SJCRH30 (cell line): ENCODE measurements at places on chromosomes 3 and 15. TPM values are rescaled to one million over a fixed set of nuclear protein-coding genes. Genes with fewer than 3 reads are reported as not detected.

GRCh38 chr3:143132246-143132980 lies 12.8 kb downstream of the CHST2 start:
- no peak for DNase-seq

- DNase-seq: no peak
Observed at GRCh38 chr15:51098331-51098619, 3.6 kb upstream of the TNFAIP8L3 start.

SOX14 gene
- not detected in 2 replicates for total RNA-seq

GRCh38 chr3:148861277-148861869 lies 3.7 kb upstream of the CPA3 start:
- DNase-seq: no peak

GRCh38 chr3:133383741-133384140 lies 16.1 kb upstream of the BFSP2 start:
- DNase-seq: no peak

DNA sequence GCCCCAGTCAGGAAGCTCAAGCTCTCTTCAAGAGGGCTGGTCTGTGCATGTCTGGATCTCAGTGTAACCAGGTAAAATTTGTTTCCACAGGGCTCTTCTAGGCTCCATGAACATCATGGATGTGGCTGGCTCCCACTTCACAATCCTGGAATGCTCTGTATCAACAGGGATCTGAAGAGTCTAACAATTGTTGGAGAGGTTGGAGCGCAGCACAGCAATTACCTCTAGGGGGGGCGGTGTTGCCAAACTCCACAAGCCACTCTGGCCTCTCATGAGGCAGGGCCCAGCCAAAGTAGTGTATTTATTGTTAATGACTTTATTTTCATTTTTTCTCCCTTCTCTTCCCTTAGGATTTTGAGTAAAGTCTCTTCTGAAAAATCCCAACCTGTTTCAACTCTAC lies 6.1 kb upstream of the EIF2B5 start:
- peak; percentile 44 for DNase-seq

DNA sequence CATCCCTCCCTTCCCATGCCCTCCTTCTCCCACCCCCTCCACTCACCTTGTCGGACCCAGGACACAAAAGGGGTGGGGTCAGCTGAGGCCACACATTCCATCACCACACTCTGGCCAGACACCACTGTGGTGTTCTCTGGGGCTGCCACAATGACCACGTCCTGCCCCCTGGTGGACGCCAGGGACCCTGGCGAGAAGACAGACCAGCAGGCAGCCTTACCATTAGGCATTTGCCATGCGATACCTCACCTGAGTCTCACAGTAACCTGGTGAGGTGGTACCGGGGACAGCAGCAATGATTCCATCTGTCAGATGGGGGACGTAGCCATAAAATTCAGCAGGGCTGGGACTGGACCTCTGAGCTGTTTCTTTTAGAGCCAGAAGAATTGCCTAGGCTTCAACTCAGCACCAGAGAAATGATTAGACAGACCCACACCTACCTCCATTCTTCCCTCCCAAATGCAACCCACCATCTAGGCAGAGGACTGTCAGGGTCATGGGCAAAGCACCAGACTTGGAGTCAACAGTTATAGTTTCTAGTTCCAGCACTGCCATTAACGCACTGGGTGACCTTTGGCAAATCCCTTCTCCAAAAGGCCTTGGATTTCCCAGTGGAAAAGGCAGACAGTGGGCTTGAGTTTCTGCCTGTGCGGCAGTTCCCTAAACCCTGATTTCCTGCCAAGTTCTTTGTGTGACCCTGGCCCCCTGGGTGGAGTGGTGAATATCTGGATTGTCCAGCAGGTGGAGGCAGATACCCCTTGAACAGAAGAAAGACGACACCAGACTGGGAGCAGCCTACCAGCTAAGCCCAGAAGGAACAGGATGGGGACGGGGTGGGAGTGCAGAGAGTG lies 21.8 kb downstream of the IGDCC4 start:
- DNase-seq: peak; percentile 95

- no peak for DNase-seq
Observed at GRCh38 chr15:60760646-60761504, 281.9 kb upstream of the ICE2 start.

GRCh38 chr3:194766845-194767244 lies 81.2 kb downstream of the FAM43A start:
- no peak for DNase-seq

GRCh38 chr3:34646911-34647460 lies 848.6 kb downstream of the PDCD6IP start:
- peak; percentile 35 for DNase-seq

DNA sequence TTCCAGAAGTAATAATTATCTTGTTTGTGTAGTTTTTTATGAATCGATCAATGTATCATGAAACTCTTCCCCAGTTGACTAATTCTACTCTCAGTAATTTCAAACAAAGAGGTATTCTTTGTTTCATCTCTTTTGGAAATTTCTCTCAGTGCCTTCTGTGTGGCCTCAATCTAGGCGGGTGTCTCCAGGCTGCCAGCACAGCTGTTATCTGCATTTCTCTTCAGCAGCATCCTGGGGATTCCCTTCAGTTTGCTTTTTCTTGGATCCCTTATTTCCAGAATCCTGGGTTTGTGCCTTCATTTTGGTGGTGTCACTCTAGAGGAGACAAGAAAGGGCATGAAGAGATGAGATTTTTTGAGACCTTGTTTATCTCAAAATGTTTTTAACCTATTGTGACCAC lies 22.7 kb downstream of the NIPA2 start:
- DNase-seq: peak; percentile 56

DNA sequence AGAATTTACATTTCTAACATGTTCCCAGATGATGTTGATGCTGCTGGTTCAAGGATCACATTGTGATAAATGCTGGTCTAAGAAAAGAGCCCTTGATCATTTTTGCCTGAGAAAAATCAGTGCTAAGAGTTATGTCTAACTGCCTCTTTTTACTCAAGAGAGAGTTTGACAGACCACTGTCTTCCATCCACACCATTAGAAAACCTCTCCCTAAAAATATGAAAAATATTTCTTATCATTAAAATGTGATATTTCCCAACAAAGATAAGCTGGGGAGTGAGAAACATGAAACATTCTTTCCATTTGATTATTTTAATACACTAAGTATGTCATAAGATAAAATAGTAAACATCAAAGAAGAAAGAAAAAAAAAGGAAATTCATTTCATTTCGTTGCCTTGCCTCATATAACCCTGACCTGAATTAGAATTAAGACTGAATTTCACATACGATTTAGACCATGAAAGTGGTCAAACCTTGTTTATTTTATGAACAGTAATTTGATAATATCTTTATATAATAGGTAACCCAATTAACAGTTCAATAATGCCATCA lies 471.8 kb upstream of the ARHGEF26 start:
- no peak for DNase-seq

- no peak for DNase-seq
Observed at GRCh38 chr3:63674586-63674985, 22.1 kb downstream of the SNTN start.

GRCh38 chr3:116051040-116051439 lies 394.2 kb downstream of the LSAMP start:
- no peak for DNase-seq

LDHAL6B gene
- total RNA-seq: not detected in 2 replicates

GRCh38 chr15:84616235-84616634 lies 15.4 kb downstream of the ZSCAN2 start:
- no peak for DNase-seq

- DNase-seq: no peak
Observed at GRCh38 chr3:177730814-177731213, 533.5 kb upstream of the TBL1XR1 start.

- peak; percentile 14 for DNase-seq
Observed at GRCh38 chr15:99051308-99051707, 43.7 kb upstream of the PGPEP1L start.

SLC22A13 gene
- total RNA-seq: 0.08 and 0.10 TPM in 2 replicates

GRCh38 chr3:56874269-56874668 lies 72.5 kb upstream of the ARHGEF3 start:
- no peak for DNase-seq

- DNase-seq: no peak
Observed at GRCh38 chr3:188431040-188431439, 277.1 kb downstream of the LPP start.

GOLGA8S gene
- total RNA-seq: 0.02 TPM in 1 of 2 replicates, not detected in the other

RETNLB gene
- not detected in 2 replicates for total RNA-seq

GRCh38 chr15:100016632-100017031 lies 283.4 kb upstream of the LYSMD4 start:
- peak; percentile 17 for DNase-seq

DNA sequence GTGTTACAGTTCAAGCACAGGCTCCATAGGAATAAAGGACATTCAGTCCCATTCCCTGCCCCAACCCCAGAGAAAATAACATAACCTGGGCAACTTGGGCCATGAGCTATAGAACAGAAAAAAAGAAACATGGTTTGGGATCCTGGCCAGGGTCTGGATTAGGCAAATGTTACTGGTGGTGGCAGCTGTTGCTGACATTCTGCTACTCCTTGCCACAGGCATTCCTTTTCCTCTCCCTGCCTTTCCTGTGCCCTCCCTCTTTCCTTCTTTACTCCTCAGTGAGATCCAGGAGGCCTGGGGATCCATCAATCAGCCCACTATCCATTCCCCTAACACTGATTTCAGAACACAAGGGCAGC lies 129.1 kb downstream of the NTRK3 start:
- peak; percentile 87 for DNase-seq

DNA sequence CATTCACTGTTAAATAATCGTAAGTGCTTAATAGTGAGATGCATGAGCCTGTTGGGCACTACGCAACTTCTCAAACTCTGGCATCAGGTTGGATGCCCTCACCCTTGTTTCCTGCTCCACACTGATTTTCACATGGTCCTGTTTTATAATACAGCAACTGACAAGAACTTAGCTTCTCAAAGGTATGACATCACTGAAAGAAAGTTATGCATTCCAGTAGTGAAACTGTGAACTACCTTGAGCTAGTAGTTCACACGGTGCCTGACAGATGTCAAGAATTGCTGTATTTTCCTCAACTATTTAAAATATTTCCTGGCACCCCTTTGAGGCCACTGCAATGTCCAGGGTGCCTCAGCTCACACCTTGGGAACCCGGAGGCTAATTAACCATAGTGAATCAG lies 327.5 kb downstream of the RORA start:
- DNase-seq: no peak

DNA sequence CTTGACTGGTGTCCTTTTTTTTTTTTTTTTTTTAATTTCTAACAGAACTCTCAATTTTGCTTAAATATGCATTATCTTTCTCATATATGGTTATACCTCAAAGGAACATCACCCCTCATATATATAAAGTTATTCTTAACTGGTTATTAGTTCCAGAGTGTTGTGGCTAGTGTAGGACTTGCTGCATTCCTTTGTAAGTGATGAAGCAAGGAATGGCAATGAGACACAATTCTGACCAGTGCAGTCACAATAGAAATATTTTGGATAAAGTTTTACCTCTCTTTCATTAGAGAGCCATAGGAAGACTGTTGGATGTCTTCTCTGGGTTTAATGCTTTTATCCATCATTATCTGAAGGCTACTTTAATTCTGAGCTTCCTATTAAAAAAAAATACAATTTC lies 75.5 kb upstream of the CBLB start:
- no peak for DNase-seq

CD86 gene
- total RNA-seq: not detected in 2 replicates

GRCh38 chr3:148379763-148380382 lies 317.8 kb upstream of the AGTR1 start:
- peak; percentile 3 for DNase-seq

- no peak for DNase-seq
Observed at GRCh38 chr3:46013316-46014094, 13.8 kb downstream of the XCR1 start.
